Stimulated activated CD8-positive, alpha-beta memory T cell treated with anti-CD3 and anti-CD28 coated beads, Interleukin-4, amount 100 ng/mL, for 1 hour (primary cell): ENCODE measurements at places on chromosomes 4 and X.

GRCh38 chr4:555566-556275 is 20.4 kb downstream of the TMEM271 start:
- no peak for DNase-seq

- DNase-seq, result no peak
These were observed 7.7 kb downstream of the S100P start for GRCh38 chr4:6701371-6701770.

- no peak for DNase-seq
These were observed 1337.1 kb upstream of the PABPC4L start for GRCh38 chr4:135538698-135539097.

DNA sequence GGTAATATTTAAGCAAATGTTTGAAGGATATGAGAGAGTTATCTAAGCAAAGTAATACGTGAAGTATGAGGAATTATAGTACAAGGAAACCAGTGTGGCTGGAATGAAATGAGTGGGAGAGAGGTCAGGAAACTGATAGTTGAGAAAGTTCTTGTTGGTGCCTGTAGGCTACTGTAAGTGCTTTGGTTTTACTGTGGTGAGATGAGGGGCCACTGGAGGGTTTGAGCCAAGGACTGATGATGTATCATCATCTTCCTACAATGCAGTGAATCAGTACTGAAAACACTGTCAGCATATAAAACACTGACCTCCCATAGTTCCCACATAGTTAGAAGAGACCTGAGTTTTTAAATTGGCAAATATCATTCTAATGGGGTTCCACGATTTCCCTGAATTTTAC is 367.5 kb upstream of the CTSO start:
- no peak for DNase-seq

DNA sequence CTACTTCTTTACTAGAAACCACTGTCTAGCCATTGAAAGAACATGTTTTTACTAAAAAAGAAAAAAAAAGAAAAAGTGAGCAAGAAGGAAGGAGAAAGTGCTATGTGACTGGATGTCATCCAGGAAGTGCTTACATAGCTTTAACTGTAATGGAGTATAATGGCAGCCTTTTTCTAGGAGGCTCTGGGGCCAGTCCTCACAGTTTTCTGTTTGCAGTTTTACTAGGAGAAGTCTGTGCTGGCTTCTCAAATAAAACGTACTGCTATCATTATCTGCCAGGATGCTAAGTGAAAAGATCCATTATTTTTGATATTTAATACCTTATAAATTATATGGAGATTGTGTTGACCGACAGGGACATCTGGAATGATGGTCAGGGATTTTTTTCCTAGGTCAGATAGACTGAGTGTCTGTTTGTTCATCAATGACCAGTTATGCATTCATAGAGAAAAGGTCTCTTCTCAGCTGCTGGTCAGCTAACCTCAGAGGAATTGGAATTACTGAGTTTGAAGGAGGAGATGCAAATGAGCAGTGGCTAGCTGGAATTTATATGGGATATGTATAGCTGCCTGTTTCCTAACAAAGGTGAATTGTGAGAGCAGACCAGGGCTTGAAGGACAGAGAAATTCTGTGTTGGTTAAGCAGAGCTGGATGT is 21.7 kb downstream of the LPAR4 start:
- no peak for DNase-seq

GRCh38 chrX:124395145-124395880 is 49.0 kb downstream of the SH2D1A start:
- no peak for DNase-seq

DNA sequence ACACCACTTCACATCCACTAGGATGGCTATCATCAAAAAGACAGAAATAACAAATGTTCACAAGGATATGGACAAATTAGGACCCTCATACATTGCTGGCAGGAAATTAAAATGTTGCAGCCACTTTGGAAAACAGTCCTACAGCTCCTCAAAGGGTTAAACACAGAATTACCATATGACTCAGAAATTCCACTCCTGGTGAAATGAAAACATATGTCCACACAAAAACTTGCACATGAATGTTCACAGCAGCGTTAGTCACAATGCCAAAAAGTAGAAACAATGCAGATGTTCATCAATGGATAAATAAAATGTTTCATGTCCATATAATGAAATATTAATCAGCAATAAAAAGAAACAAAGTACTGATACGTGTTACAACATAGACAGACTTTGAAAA is 15.1 kb downstream of the S100G start:
- no peak for DNase-seq

- peak; percentile 1 for DNase-seq
These were observed 768 bp downstream of the MID2 start for GRCh38 chrX:107826238-107827029.

GRCh38 chr4:82599336-82599735 is 37.5 kb upstream of the TMEM150C start:
- no peak for DNase-seq

DNA sequence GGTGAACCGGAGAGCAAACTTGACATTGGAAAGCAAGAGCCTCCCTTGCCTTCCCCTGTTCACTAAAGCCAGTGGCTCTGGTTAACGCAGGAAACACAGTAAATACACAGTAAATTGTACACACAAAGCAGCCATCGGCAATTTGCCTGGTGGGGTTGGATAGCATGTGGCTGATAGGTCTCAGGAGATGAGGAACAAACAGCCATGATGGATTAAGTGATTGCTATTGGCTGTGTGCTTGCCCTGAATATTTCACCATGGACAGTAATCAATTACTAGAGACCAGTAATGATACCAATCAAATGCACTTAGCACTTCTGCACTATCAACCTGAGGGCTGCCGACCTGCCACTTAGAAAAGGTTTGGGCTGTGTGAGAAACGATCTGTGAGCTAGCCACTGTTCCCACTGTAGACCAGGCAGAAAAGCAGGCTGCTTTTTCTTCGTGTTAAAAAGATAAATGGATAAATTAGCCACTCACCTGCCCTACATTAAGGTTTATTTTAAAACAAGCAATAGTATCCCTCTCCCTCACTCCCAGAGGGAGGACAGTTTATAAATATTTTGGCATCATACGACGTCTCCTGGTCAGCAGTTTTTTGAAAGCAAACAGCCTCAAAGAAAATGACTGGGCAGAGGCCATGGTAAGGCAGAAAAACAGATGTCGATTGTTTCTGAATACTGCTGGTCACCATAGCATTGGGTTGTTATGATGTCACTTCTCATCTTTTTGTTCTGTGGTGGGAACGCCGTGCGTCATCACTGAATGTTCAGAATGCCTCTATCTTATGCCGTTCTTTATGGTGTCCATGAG is 167.1 kb downstream of the MAML3 start:
- no peak for DNase-seq

DNA sequence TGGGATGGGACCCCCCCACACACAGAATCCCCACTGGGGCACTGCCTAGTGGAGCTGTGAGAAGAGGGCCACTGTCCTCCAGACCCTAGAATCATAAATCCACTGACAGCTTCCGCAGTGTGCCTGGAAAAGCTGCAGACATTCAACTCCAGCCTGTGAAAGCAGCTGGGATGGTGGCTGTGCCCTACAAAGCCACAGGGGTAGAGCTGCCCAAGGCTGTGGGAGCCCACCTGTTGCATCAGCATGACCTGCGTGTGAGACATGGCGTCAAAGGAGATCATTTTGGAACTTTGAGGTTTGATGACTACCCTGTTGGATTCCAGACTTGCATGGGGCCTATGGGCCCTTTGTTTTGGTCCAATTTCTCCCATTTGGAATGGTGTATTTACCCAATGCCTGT is 22.3 kb downstream of the AIMP1 start:
- DNase-seq, result no peak

GRCh38 chr4:97593248-97593647 is 550.0 kb downstream of the STPG2 start:
- no peak for DNase-seq

- DNase-seq, result no peak
These were observed 13.7 kb upstream of the SMIM20 start for GRCh38 chr4:25900310-25900709.

DNA sequence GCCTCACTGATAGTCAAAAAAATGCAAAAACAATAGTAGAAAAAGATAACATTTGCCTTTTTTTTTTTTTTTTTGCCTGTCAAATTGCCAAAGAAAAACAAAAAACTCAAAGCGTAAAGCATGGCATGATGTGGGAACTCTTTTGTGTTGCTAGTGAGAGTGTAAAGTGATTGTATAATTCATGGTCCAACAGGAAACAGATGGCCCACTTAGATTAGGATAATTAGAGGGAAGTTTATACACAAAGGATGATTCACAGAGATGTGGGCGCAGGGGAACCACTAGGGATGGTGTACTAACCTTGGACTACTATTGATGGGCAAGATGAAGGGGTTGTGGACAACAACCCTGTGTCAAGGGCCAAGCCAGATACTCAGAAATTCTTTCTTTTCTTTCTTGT is 16.4 kb downstream of the MCUB start:
- no peak for DNase-seq

DNA sequence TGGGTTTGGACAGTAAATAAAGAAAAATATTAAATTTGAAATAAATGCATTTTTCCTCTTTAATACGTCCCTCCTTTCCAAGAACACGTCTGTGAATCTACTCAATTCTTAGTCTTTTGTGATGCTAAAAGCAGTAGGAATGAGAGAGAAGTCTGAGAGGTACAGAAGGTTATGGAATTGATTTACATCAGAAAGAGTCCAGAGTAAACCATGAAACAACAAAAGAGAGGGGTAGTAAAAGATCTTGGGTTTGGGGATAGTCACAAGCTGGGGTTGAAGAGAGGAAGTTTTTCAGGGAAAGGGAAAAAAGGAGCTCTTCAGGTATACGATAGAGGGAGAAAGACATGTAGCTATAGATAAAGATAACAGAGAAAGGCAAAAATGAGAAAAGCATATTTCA is 215.4 kb downstream of the RAB28 start:
- no peak for DNase-seq

GRCh38 chr4:2829321-2829932 is 14.2 kb upstream of the ADD1 start:
- DNase-seq, result no peak

DNA sequence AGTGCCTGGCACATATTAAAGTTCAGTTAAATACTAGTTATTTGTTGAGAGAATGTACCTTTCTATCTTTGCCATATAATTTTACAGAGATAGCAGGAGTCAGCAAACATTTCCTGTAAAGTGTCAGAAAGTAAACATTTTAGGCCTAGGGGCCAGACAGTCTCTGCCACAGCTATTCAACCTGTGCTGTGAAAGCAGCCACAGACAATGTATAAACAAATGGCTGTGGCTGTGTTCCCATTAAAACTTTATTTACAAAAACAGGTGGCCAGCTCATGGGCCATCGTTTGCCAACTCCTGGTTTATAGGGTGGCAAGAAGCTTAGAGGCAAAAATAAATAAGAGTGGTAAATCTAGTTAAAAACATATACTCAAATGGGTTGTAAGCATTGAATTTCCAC is 34.0 kb upstream of the BRS3 start:
- DNase-seq, result no peak

GRCh38 chr4:120052856-120053255 is 13.8 kb downstream of the MAD2L1 start:
- DNase-seq, result no peak

DNA sequence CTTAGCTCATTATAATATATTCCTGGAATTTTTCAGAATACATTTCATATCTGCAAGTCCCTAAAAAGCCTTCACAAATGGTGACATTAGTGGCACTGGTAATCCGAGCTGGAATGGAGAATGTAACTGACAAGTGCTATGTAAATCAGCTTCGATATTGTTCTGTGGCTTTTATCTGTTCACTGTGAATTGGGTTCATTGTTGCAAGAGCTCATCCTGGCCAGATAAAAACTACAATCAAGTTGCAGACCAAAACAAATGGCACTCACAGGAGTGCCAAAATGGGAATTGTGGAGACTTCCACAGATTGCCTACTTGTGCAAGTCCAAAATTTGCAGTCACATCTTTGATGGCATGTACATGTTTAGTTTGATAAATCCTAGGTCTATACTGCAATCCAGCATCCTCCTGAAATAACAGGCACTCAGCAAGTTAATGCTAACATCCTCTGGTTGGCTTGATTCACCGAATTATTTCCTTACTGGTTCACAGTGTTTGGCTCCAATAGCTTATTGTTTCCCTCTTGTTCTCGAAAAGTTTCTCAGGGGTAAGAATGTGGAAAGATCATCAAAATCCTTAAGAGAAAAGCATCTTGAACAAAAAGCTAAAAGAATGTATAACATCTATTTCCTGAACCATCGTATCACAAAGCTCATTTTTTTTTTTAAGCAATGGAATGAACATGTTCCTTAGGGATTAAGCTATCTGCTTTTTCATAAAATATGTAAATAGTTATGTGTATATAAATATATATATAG is 904.9 kb downstream of the CENPC start:
- no peak for DNase-seq
